ENCODE measurements at places on chromosomes 6 and 20.

DNA sequence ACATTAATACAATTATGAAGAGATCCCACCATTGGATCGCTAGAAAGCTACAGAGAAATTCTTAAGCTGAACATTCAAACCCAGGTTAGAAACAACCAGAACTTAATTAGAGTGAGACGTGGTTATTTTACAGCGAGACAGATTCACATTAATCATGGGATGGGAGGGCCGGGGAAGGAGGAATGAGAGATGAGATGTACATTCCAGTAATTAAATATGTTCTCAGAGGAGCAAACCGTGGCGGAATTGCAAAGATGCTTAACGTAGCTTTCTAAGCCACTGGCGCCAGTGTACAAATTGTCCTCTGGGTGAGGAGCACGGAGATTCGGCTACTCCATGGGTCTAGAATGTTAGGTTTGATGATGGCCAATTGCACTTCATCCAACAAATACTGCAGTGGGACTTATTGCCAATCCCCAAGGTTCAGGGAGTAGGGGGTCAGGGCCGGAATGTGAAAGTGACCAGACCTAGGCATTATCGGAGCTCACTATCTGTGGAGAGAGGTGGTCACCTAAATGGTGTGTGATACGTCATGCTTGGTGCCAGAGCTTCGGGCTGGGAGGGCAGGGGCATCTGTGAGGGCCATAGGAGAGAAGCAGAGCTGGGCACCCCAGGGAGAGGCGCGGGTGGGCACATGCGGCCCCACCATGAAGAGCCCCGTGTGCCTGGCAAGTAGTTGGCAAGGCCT, 114.7 kb downstream of the EDN3 start:
- no peak for DNase-seq

DNA sequence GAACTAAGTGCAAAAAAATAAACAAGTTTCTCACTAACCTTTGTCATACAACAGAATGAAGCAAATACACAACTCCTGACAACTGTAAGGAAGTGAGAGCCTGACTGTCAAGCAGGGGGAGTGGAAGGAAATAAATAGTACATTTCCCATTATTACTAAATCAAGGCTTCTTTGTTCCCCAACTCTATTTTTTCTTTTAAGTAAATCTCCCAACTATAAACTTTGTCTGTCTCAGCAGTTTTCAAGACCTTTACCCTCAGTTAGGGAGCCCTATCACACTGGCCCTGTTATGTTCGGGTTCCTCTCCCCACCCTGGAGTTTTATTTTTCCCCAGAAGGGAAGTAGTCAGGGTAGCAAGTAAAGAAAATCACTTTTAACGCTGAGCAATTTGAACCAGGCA, 24.1 kb upstream of the IPCEF1 start:
- no peak for DNase-seq

DNA sequence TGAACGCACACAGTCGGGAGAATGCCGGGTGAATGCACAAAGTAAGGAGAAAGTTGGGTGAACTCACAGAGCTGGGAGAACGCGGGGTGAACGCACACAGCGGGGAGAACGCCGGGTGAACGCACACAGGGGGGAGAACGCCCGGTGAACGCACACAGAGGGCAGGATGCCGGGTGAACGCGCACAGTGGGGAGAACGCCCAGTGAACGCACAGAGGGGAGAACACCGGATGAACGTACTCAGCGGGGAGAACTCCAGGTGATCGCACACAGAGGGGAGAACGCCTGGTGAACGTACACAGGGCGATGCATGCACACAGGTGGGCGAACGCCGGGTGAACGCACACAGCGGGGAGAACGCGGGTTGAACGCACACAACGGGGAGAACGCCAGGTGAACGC, 57.4 kb downstream of the RNASET2 start:
- no peak for DNase-seq

DNA sequence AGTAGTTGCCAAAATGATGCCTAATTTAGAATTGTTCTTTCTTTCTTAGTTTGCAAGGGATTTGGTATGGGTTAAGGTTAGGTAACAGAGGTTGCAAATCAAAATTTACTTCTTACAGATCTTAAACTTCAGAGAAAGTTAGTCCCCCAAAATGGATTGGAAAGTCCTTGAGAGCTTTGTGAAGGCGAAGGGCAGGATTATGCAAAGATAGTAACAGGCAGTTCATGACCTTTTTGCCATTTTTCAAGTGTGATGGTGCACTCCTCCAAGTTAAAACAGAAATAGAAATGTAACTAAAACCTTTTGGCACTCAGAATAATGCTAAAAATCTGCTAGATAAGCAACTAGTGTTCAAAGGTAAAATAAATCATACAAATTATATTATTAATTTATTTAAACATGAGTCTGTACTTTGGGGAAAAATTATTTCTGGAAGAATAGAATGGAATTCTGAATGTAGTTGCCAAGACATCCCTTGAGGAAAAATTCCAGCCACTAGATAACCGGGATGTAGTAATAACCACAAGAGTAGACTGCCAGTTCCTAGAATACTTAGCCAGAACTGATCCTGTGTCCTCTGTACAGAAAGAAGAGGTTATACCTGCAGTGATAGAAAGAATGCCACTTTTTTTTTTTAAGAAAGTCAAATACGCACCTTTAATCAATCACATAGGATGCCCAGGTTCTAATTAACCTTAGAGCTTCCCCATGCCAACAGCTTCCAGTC, 31.8 kb upstream of the DAAM2 start:
- DNase-seq = no peak

GRCh38 chr20:23111307-23111943, 25.3 kb upstream of the CD93 start:
- no peak for DNase-seq

DNA sequence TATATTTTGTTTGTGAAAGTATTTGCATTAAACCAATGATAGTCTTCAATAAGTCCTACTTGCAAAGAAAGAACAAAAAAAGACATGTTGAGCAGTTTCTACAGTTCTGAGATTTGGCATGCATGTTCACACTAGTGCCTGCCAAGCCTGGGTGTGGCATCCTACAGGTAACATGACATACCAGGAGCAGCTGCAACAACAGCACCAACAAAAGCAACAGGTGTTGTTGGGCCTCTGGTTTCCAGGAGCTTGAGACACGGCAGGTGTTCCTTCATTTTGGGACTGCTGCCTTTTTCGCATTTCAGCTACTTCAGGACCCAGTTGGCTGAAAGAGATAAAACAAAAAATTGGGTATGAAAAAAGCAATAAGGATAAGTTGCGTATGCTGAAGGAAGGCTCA, 41.2 kb upstream of the MTRF1L start:
- no peak for DNase-seq

GRCh38 chr20:3727401-3728021, 5.0 kb upstream of the HSPA12B start:
- DNase-seq = no peak

- no peak for DNase-seq
These were observed 32.6 kb upstream of the SLC35D3 start for GRCh38 chr6:136889271-136890193.

DNA sequence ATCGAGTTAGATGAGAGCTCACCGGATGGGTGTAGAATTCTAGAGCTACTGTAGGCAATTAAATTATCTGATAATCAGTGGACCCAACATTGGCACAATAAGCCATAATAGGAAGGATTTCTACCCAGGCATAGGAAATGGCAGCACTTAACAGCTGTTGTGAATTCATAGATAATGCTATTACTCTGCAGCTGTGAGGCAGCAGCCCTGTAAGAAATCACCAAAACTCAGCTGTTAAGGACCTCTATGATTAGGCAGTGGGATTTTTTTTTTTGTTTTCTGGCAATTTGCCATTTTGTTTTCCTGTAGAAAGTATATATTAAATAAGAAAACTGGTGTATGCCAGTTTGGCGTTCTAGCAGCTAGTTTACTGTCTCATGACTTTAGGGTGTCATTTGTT, 609.1 kb upstream of the SLC35B3 start:
- no peak for DNase-seq

DNA sequence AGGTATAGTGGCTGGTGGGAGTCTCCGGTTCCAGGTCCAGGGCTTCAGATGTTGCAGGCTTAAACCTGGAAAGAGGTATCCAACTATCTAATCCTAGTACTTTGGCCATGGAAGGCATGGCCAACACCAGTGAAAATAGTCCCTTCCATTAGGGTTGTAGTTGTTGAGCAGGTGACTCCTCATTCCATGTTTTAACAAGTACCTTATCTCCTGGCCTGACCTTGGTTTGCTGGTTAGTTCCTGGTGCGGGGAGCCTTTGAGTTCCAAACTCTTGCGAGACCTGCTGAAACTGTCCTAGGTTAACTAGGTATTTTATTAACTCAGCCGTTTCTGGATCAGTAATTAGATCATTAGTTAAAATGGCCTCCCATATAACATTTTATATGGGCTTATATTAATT, 165.1 kb upstream of the PROKR2 start:
- DNase-seq = no peak

DNA sequence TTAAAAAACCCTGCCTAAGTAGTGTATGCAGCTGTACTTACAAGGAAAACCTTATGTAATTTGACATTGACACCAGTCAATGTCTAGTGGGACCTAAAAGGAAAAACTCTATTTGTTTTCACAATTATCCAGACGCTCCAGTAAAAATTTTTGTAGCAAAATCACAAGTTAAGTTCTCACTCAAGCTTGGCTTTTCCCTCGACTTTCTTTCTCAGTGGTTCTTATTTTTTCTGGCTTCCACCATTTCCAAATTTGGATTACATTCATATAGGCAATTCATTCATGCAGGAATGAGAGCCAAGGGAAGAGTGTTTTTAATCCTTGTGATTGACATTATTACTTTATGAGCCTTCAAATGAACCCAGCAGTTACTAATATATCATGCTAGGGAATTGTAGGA, 66.0 kb upstream of the ADGRG6 start:
- no peak for DNase-seq

DNA sequence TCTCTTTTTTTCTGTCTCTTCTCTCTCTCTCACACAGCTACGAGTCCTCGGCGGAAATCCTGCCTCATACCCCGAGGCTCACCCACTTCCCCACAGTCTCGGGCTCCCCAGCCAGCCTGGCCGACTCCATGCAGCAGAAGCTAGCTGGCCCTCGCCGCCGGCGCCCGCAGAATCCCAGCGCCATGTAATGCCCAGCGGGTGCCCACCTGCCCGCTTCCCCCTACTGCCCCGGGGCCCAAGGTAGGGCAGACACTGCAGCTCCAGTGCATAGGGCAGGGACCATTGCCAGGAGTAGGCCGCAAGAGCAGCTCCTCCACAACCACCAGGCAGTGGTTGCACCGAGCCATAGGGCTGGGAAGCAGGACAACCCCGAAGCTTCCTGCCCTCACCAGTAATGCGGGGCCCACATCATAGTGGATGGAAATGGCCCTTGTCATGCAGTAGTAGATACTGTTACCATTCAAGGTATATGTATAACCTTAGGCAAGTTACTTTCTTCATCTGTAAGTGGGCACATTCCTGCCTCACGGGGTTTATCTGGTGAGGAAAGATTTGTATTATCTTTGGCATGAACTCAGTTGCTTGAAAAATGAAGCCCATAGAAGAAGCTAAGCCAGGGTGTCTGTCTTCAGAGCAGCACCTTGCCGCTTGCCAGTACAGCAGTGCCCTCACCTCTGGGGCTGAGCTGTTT, 36.9 kb upstream of the ID1 start:
- no peak for DNase-seq

DNA sequence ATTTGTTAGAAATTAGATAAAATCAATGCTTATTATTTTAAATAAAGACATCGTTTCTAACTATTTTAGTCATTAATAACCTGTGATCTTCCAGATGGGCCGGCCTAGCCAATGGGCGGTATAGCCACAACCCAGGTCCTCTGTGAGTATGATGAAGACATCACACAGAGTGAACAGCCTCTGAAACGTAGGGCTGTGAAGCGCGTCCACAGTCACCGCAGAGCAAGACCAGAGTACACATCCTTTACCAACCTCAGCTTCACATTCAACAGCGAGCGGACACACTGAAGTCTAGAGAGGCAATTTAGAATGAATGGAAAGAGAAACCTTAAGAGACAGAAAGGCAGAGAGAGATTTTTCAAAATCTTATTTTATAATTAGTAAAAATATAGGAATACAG, 125.0 kb upstream of the RPS6KA2 start:
- no peak for DNase-seq

GRCh38 chr6:5175635-5176034, 85.1 kb downstream of the LYRM4 start:
- DNase-seq = no peak

DNA sequence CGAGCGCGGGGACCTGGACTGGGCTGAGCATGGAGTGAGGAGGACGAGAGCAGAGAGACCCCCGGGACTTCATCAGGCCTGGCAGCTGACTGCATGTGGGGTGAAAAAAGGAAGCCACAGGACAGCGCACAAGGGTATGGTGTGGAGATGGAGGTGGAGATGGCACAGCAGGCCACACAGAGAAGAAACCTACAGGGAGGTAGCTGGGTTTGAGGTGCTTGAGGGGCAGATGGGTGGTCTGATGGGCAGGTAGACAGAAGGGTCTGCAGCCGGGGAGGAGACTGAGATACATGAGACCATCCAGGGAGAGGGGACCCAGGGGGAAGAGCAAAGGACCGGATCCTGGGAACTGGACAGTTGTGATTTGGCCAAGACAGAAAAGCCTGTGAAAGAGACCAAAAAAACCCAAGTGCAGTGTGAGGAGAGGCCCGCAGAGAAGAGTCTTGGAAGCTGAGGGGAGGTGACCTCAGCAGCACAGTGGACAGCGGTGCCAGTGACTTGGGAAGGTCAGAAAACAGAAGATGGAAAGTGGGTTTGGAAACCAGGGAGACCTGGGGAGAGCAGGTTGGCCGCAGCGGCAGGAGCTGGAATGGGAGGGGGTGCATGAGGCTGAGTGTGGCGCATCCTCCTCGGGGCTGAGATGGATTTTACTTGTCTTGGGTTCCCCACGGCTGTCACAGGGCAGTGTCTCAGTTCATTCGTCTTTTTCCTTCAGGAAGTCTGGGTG, 5.5 kb downstream of the HLA-DPB1 start:
- DNase-seq = no peak

Measured in left hindlimb (tissue), 1 donor.